ENCODE measurements at places on chromosomes 3 and 15.

DNA sequence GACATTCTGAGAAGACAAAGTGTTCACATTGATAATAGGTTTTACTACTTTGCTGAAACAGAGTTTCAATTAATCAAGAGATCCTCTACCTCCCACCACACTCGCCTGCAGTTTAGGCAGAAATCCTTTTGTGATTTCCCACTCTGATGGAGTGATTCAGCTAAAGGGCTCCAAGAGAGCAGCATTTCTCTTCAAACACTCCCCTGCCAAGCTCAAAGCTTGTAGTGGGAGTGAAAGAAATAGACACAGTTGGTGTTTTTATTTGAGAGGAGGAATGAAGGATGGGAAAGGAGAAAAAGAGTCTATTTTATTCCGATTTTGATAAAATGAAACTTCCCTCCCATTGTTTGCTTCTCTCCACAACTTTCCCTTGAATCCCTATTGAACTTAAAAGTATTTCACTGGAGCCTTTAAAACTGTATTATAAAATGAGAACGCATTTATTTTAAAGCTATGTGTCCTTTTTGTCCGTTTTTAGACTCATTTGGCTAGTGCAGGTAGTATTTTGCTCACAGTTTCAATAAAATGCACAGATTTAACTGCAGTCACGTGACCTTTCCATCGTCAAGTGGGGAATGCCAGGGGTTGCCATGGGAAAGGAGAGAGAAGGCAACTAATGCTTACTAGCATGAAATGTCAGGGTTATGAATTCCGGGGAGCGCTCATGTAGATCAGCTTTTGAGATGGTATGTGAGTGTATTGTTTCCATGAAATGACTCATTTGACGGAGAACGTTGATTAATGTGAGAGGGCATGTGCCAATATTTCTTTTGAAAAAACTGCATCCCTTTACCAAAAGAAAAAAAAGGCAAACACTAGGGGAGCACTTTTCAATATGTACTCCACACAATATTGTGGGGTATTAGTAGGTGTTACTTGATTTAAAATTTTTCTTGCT, 7.7 kb upstream of the OSBPL11 start:
- peak; percentile 56 for DNase-seq

- no peak for DNase-seq
These were observed 477.1 kb upstream of the KCNMB2 start for GRCh38 chr3:178059119-178059518.

- no peak for DNase-seq
These were observed 271.2 kb downstream of the PTPRG start for GRCh38 chr3:61832375-61833229.

- DNase-seq: no peak
These were observed 476.8 kb downstream of the C3orf38 start for GRCh38 chr3:88626456-88627120.

DNA sequence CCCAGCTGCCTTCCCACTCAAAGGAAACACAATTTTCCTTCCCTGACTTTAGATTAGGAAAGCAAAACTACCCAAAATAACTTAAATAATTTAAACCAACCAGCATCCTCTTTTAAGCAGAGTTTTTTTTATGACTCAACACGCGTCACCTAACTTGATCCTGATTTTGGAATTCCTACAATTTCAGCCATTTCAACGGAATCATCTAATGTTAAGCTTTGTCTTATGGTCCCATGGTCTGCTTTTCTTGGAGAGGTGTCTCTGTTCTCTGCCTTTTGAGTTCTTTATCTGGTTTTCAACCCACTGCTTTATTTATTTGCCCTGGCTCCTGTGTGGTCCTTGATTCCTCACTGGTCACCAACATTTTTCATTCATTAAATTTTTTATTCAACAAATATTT, 219.2 kb upstream of the ARHGEF26 start:
- DNase-seq: no peak

GRCh38 chr15:53976844-53977392, 1.3 kb upstream of the UNC13C start:
- DNase-seq: no peak

- peak; percentile 41 for DNase-seq
These were observed 10.4 kb downstream of the TEX264 start for GRCh38 chr3:51681453-51681852.

GRCh38 chr3:40464339-40465110, 7.4 kb downstream of the RPL14 start:
- no peak for DNase-seq
